Karpas-422 (cell line): ENCODE measurements at places on chromosomes 4 and X. TPM values are rescaled to one million over a fixed set of nuclear protein-coding genes. Genes with fewer than 3 reads are reported as not detected.

GRCh38 chr4:27917381-27917780 lies 1056.7 kb downstream of the STIM2 start:
- no peaks in the 10 kb centered on the region for H3K27me3 ChIP-seq
- no peak overlapping the region for H3K27ac ChIP-seq
- no peaks in the 10 kb centered on the region for H3K36me3 ChIP-seq
- H3K4me1 ChIP-seq = no peaks in the 10 kb centered on the region

Gene NKRF
- 10.1 and 18.0 TPM in 2 replicates for total RNA-seq

DNA sequence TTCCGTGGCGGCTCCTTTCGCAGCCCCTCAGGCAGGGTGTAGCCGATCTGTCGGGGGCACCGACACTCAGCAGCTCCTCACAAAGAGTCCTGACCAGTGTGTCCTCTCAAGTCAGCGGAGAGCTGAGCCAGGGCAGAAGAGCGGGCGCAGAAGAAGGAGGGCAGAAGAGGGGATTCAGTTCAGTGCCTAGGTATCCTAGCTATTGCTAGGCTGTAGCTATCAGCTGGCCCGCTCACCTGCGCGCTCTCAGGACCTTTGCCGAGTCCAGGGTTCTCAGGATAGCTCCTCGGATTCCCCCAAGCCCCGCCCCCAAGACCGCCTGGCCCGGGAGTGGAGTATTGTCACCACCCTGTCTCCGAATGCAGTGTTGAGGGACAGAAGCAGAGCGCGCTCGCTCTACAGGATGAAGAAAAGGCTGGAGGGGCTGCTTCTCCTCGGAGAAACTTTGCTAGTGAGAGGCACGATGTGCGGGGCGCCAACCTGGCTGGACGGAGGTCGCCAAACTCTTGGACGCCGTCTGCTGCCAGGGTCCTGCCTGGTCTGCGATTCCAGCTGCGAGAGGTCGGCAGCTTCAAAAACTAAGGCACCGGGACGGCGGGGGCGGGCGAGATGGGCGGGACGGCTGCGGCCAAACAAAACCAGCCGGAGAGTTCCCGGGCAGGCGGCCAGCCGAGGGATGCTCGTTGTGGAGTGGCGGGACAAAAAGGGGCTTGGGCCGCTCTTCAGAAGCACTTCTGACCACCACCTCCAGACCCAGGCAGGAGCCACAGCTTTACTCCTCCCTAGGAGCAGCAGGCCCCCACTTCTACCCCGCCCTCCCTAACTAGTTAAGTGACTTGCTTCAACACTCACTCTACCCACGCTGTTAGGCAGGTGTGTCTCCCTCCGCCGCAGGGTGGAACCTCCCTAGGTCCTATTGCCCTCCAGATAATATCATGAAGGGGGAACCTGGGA lies at the start of gene XKRX:
Gene XKRX (minus strand): TSS at position 258 of the 954 bp plus-strand sequence. CDS start 613 bp downstream, outside the sequence.
- DNase-seq = peak; percentile 59
- peaks cover 13% of the 10 kb centered on the region for H3K4me1 ChIP-seq
- no peak within 1 kb of the TSS for H3K27ac ChIP-seq
- peak within 1 kb of the TSS; percentile 54 for H3K4me3 ChIP-seq
- H3K27me3 ChIP-seq = no peaks in the 10 kb centered on the region; the same call in 1 of the 2 replicates
- no peaks in the 10 kb centered on the region for H3K36me3 ChIP-seq

- peaks cover 11% of the 10 kb centered on the region; the same call in 1 of the 2 replicates for H3K36me3 ChIP-seq
- DNase-seq = no peak
- H3K4me1 ChIP-seq = no peaks in the 10 kb centered on the region
- no peak overlapping the region for H3K4me3 ChIP-seq
These were observed 65.9 kb upstream of the OGT start for GRCh38 chrX:71466979-71467523.

DNA sequence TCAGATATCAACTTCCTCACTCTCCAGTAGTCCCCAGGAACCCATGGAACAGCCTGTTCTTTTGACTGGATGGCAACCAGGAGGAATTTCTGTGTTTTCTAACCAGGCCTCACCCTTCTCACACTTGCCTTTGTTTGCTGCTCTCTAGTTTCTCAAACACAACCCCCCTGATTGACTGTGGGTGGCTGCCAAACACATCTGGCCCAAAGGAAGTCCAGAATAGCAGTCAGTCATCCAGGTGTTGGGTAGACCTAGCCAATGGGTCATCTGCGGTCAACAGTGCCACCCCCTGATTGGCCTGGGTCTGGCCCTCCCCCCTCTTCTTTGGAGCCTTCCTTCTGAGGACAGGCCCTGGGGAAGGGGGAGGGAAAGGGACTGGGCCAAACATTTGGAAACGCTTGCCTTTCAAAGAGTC lies 53.7 kb downstream of the MSX1 start:
- 0 out of 2 replicates have a peak, but pooled peaks cover 3% of the 10 kb centered on the region for H3K27me3 ChIP-seq
- no peaks in the 10 kb centered on the region for H3K36me3 ChIP-seq
- no peak overlapping the region for H3K4me3 ChIP-seq
- no peak for DNase-seq
- no peak overlapping the region for H3K27ac ChIP-seq

- no peaks in the 10 kb centered on the region for H3K4me1 ChIP-seq
- no peaks in the 10 kb centered on the region for H3K36me3 ChIP-seq
- H3K4me3 ChIP-seq = no peak overlapping the region
- H3K27ac ChIP-seq = no peak overlapping the region
- no peak for DNase-seq
- H3K27me3 ChIP-seq = no peaks in the 10 kb centered on the region
These were observed 2.0 kb downstream of the ANXA3 start for GRCh38 chr4:78553529-78554060.

DNA sequence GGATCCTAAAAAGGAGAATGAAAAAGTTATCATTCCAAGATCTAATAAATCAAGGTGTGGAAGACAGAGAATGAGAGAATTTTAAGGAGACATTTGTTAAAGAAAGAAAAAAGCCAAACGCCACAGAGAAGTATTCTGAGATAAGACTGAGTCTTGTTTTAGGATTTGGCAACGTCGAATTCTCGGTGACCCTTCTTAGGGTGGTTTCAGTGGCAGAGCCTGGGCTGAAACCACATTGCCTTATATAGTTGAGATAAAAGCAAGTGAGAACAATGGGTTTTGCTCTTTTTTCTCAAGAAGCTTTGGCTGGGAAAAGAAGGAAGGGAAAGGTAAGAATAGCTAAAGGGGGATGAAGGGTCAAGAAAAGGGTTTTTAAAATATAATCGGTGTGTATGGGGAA lies 209.4 kb downstream of the VEGFC start:
- DNase-seq = no peak
- no peaks in the 10 kb centered on the region for H3K27me3 ChIP-seq
- no peaks in the 10 kb centered on the region for H3K36me3 ChIP-seq
- H3K4me3 ChIP-seq = no peak overlapping the region
- H3K4me1 ChIP-seq = no peaks in the 10 kb centered on the region

DNA sequence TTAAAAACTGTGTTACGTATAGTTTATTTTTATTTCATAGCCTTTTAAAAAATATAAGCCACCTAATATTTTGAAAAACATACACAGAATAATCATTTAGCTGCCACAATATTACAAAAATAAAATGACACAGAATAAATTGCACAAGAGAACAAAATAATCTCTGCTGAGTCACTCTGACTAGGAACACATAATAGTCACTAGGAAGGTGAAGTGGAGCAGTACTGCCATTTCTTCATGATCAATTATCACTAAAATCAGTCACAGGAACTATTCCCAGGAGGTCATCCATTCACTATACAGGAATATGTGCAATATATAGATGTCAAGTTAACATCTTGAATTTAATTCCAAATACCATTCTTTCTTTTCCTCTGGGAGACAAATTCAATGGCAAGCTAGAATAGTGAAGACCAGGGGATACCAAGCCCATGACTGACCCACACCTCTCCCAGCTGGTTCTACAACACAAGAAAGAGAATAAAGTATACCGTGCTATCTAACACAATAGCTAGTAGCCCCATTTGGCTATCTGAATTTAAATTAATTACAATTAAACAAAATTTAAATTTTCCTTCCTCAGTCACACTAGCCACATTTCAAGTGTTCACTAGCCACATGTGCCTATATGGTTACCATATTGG lies 5.9 kb downstream of the SMIM43 start:
- H3K4me3 ChIP-seq = no peak overlapping the region
- no peaks in the 10 kb centered on the region for H3K27me3 ChIP-seq
- H3K27ac ChIP-seq = no peak overlapping the region
- DNase-seq = no peak
- H3K4me1 ChIP-seq = no peaks in the 10 kb centered on the region
- H3K36me3 ChIP-seq = no peaks in the 10 kb centered on the region

DNA sequence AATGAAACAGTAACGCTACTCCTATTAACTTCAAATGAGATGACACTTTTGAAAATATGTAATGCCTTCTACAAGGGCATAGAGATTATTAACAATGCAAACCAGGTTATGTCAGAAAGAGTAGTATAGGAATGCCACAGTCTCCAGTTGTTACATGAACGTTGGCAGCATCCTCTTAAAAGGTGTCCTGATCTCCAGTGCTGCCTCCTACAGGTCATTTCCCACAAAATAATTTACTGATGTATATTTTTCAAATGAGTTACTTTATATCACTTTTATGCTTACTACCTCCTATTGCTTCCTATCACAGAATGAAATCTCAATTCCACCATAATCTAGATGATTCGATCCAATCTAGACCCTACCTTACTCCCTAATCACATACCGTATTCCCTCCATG lies 195.2 kb upstream of the EPHA5 start:
- H3K4me3 ChIP-seq = no peak overlapping the region
- DNase-seq = no peak
- no peaks in the 10 kb centered on the region for H3K27me3 ChIP-seq
- no peaks in the 10 kb centered on the region for H3K36me3 ChIP-seq

GRCh38 chrX:88977835-88978234 lies 230.8 kb downstream of the CPXCR1 start:
- H3K4me3 ChIP-seq = no peak overlapping the region
- no peaks in the 10 kb centered on the region for H3K4me1 ChIP-seq
- no peaks in the 10 kb centered on the region for H3K36me3 ChIP-seq
- DNase-seq = no peak

Gene EDNRA
- total RNA-seq = not detected in 2 replicates

GRCh38 chr4:153020457-153020856 lies 84.3 kb downstream of the FHDC1 start:
- no peak overlapping the region for H3K4me3 ChIP-seq
- DNase-seq = no peak
- H3K27me3 ChIP-seq = no peaks in the 10 kb centered on the region; the same call in 1 of the 2 replicates
- peaks cover 5% of the 10 kb centered on the region for H3K4me1 ChIP-seq
- H3K36me3 ChIP-seq = no peaks in the 10 kb centered on the region
- H3K27ac ChIP-seq = no peak overlapping the region

Gene RS1
- total RNA-seq = not detected in 2 replicates
